Common myeloid progenitor, CD34-positive (primary cell): ENCODE measurements at places on chromosomes 5 and 9.
A peak's percentile ranks its signal among the peaks of the same experiment; 100 is the strongest.

GRCh38 chr9:133227242-133227860, 18.3 kb upstream of the OBP2B start:
- DNase-seq, result no peak

- no peak for DNase-seq
These were observed 106.8 kb upstream of the FST start for GRCh38 chr5:53373451-53374158.

GRCh38 chr5:68922172-68922987, 171.4 kb upstream of the SLC30A5 start:
- DNase-seq, result no peak

GRCh38 chr5:136780518-136780917, 415.2 kb upstream of the TRPC7 start:
- DNase-seq, result no peak

DNA sequence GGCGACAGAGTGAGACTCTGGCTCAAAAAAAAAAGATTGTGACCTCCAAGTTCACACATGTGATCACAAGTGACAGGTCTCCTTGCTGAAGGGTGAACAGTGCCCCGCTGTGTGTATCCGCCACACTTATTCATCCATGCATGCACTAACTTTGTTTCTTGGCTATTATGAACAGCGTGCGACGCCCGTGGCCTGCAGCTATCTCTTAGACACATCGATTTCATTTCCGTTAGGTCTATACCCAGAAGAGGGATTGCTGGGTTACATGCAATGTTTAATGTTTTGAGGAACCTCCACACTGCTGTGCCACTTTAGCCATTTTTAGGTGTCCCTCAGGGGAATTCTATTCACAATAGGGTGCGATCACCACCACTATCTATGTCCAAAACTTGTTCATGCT, 12.1 kb upstream of the EGFL7 start:
- DNase-seq, result peak; percentile 86

DNA sequence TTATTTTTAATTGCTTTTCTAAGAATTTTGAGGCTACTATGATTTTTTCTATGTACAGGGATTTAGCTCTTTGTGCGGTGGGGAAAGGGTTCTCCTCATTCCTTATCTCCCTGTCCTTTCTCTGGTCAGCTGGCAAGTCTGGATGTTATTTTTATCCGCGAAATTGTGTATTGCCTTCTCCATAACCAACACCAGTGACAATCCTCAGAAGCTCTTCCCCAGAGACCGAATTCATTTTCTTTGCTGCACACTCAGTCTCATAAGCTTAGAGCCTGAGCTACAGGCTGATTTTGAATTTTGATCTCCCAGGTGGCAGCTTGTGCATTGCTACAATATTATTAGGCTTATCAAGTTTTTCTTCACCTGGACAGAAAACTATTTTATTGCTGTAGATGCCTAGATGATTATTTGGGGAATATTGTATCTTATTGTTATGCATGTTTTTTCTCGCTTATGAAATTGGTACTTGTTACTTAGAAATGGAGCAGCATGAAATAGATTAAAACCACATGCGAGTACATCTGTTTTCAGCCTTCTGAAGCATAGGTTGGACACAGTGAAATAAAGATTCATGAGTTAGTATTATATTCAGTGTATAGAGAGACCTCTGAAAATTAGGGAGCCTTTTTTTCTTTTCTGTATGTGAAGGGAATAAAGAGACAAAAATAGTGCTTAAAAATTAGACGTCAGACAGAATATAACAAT, 27.3 kb downstream of the CPEB4 start:
- DNase-seq, result no peak
